CD4-positive, alpha-beta T cell (primary cell): ENCODE measurements at places on chromosomes 6 and 20.

DNA sequence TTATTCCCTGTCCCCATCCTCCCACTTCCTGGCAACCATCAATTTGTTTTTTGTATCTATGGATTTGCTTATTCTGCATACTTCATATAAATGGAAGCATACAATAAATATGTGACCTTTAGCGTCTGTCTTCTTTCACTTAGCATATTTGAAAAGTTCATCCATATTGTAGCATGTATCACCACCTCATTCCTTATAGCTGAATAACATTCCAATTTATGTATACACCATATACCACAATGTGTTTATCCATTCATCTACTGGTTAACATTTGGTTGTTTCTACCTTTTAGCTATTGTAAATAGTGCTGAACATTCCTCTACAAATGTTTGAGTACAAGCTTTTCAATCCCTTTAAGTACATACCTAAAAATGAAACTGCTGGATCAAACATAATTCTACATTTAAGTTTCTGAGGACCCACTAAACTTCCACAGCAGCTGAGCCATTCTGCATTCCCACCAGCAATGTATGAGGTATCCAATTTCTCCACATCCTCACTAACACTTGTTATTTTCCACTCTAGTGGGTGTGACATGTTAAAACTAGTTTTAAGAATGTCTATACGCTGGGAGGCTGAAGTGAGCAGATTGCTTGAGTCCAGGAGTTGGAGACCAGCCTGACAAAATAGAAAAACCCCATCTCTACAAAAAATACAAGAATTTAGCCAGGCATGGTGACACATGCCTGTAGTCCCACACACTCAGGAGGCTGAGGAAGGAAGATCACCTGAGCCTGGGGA, 32.9 kb downstream of the NUDT3 start:
- no peak for DNase-seq

- no peak for DNase-seq
Observed at GRCh38 chr6:12311106-12311505, 20.9 kb downstream of the EDN1 start.

DNA sequence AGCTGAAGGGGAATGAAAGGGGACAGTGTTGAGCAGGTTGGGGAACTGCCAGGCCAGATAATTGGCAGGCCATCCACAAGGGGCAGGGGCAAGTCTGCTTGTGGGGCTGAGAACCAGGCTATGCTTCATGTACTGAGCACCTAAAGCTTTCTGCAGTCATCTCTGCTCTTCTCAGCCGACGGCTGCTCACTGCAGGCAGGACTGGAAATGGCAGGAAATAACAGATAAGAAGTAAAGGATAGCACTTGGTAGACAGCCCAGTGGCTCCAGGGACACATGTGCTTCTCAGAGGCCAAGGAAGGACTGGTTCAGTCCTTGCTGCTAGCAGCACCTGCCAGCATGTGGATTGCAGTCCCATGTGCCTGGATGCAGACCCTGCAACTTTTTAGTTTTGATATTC, 89.8 kb downstream of the CD164 start:
- no peak for DNase-seq

DNA sequence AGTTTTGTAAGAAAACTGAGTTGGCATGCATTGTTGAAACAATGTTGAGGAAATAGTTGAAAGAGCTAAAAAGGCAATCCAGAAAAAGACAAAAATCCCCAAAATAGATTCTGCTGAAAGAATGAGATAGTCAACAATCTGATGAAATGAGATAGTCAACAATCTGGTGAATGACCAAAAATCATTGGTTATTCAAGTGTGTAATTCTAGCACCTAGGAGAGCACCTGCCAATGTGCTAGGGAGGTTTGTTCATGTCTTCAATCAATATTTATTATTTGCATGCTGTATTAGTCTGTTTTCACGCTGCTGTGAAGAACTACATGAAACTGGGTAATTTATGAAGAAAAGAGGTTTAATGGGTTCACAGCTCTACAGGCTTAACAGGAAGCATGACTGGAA, 307.1 kb upstream of the HSF2 start:
- DNase-seq = no peak

DNA sequence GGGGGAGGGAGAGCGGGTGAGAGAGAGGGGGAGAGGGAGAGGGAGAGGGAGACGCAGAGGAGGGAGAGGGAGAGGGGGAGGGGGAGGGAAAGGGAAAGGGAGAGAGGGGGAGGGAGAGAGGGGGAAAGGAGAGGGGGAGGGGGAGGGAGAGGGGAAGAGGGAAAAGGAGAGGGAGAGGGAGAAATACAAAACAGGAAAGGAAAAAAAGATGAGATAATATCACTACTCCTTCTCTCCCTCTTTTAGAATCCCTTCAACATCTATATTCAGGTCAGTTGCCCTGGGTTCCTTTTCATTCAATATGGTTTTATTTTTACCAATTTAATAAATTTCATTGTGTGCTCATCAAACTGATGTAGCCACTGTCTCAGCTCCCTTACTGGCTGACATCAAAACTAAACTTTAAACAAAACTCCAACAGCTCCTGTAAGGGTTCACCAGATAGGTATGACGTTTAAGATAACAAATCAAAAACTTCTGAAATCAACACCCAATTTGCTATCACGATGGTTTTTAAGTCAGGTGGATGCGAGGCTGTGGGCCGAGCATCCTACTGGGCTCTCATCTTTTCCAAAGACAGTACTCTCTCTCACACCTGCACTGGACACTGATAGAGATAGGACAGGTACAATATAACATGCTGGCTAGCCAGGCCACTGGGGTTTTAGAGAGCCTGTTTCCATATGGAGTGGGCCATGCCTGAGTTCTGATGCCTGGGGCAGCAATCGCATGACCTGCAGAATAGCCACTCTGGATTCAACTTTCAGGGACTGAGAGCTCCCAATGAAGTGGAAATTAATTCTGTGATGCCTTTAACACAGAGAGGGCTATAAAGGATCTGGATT, 99.5 kb downstream of the FYN start:
- no peak for DNase-seq

DNA sequence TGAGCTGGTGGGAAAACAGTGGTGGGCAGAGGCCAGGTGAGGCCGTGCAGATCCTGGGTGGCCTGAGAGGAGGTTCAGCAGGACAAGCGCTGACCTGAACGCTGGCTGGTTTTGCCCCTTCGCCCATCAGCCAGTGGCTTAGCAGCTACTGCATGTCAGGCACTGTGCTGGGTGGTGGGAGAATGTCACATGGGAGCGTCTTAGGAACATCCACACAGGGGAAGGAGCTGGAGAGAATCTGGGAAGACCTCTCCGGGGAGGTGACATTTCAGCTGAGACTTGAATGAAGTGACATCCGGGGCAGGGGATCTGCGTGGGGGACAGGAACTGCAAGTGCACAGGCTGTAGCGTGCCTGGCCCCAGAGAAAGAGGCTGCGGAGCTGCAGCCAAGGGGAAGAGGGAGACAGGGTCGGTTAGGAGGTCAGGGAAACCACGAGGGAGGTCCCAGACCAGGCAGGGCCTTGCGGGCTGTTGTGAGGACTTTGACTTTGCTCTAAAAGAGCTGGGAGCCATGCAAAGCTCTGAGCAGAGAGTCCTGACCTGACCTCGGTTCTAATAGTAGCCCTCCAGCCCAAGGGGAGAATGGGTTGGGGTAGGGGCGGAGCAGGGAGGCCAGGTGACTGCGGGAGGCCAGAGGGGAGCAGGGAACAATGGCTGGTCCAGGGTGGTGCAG, 156.8 kb upstream of the PTPN1 start:
- DNase-seq = no peak

DNA sequence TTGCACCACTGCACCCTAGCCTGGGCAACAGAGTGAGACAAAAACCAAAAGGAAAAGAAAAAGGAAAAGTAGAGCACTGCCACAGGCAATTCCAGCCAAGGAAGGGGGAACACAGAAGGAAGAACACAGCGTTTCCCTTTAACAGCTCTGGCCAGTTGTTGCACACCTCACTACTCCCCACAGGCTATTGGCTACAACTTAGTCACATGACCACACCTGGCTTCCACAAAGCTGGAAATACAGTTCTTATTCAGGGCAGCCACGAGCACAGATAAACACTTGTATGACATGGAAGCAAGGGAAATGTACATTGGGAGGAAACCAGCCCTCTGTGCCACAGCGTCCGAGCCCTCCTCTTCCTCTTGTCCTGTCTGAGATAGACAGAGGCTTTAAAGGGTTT, 249.0 kb upstream of the JARID2 start:
- no peak for DNase-seq

- DNase-seq = no peak
Observed at GRCh38 chr20:63295846-63296245, 2.9 kb downstream of the COL20A1 start.

- no peak for DNase-seq
Observed at GRCh38 chr20:8489094-8489883, 357.2 kb downstream of the PLCB1 start.
